ENCODE measurements at places on chromosomes 16 and 17.

DNA sequence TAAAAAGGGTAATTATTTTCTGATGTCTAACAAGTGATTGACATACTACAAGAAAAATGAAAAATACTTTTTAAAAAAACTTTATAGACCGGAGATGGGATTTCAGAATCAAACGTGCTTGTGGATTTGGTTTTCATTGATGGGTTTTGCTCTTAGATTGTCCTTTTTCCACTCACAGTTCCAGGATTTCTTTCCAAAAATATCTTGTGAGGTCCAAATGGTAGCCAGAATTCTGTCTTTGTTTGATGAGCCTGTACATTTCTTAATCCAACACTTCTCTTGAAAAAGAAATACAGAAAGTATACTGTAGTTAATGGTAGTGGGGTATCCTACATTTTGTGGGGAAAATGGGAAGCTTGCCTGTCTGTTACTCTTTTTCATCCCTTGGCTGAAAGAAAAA, 329.3 kb downstream of the KCNJ2 start:
- no peak for DNase-seq

GRCh38 chr16:53216798-53217197, 162.0 kb downstream of the CHD9 start:
- DNase-seq: no peak

DNA sequence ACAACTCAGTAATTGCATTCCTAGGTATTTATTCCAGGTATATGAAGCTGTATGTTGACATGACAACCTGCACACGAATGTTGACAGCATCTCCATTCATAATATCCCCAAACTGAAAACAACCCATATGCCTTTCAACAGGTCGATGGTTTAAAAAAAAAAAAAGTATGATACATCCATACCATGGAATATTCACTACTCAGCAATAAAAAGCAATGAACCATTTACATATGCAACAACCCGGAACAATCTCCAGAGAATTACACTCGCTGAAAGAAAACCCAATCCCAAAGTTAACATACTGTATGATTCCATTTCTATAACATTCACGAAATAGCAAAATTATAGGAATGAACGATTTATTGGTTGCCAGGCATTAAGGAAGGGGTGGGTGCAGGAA, 53.3 kb upstream of the DNAH9 start:
- no peak for DNase-seq

DNA sequence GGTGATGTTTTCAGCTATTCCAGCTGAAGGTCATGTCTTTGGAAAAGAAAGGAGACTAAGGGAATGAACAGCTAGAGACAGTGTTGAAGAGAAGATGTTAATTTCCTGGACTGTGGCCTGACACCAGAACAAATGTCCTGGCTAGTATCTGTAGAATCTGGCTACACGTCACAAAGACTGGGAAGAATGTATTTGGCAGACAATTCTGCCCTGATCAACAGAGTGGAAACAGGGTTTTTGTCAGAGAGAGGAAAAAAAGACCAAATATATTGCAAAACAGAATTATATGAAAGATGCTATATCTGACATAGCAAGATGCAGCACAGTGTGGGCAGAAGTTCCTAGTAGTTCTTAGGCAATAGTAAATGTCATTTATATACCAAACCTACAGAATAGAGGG, 17.0 kb upstream of the ANKFN1 start:
- no peak for DNase-seq

Data from GM12892 (cell line).